SIG-M5 (cell line): ENCODE measurements at places on chromosomes 11 and 22.

DNA sequence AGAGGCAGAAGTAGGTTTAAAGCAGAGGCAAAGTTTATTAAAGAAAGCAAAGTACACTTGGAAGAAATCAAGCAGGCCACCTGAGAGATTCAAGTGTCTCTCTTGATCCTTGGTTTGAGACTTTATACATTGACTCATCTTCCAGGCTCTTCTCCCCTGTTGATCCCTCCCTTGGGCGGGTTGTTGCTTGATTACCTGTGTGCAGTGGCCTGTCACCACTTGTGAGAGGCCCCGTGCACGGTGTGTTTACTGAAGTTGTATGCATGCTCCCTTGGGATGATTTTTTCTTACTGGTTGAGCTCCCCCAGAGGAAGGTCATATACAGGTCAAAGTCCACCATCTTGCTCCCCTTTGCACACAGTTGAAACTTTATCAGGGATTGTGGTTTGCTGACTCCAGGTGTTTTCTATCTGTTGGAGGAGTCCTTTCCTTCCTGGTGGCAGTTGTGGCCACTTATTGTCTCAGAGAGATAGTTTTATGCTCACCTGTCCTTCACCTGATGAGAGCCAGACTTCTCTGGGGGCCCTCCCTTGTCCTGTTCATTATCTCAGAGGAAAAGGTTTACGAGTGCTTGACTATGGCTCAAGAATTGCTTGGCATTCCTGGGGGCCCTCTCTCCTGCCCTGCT, 16.3 kb upstream of the RBMXL2 start:
- no peak for DNase-seq

GRCh38 chr22:34301569-34301968, 381.3 kb upstream of the LARGE1 start:
- no peak for DNase-seq

- no peak for DNase-seq
Measured at GRCh38 chr11:57515332-57516060, at the start of gene SLC43A1. TSS of gene SLC43A1 (minus strand) at chr11:57515702. CDS start at chr11:57514111, 1,591 bp downstream.

DNA sequence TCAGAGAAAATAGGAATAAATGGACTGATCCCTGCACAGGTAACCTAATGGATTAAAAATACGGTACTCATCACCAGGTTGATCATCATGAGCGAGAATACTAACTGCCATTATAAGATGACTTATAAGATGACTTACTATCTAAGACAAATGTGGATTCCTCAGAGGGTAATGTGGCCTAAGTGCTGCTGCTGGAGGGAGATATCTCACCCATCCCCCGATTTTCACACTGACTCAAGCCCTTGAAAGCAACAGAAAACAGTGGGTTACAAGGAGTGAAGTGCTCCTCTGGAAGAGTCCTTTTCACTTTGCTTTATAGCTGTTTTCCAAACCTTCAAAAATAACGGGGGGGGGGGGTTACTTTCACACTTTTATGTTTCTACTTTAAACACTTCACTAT, 920 bp downstream of the TMEM218 start:
- no peak for DNase-seq

DNA sequence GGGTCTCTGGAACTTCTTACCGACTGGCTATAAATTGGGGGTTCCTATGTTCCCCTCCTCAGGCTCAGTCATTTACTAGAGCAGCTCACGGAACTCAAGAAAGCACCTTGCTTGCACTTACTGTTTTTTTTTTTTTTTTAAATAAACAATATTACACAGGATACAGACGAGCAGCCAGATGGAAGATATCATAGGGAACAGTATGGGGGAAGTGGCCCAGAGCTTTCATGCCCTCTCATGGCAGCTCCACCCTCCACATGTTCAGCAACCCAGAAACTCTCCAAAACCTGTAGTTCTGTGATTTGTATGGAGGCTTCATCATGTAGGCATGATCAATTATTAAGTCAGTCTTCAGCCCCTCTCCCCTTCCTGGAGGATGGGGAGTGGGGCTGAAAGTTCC, 7.5 kb downstream of the UVRAG start:
- DNase-seq, result no peak

- DNase-seq, result no peak
Measured at GRCh38 chr11:59076876-59077571, 9.1 kb upstream of the GLYATL1B start.

- DNase-seq, result no peak
Measured at GRCh38 chr11:57340039-57340615, 2.0 kb downstream of the P2RX3 start.

- DNase-seq, result no peak
Measured at GRCh38 chr22:50072167-50072555, 13.1 kb downstream of the MLC1 start.
